Stimulated activated CD4-positive, alpha-beta T cell treated with anti-CD3 and anti-CD28 coated beads, Interleukin-1b, Interleukin-23, amount 100 ng/mL, for 1 hour (primary cell): ENCODE measurements at places on chromosomes 1 and 21.

GRCh38 chr1:9101510-9102146 is 27.3 kb downstream of the GPR157 start:
- no peak for DNase-seq

GRCh38 chr1:110520827-110521226 is 1.9 kb upstream of the KCNA10 start:
- DNase-seq: no peak

DNA sequence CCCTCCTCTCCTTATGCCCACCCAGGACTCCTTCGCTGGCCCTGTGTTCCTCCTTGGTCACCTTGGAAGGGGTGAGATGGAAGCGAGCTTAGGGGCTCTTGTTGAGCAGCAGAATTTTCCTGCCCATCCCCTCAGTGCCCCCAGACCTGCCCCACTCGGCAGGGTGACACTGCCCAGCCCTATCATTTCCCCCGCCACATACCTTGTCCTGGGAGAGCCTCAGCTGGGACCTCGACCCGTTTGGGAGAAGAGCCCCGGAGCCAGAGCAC is 1.4 kb upstream of the FNDC5 start:
- DNase-seq: no peak

DNA sequence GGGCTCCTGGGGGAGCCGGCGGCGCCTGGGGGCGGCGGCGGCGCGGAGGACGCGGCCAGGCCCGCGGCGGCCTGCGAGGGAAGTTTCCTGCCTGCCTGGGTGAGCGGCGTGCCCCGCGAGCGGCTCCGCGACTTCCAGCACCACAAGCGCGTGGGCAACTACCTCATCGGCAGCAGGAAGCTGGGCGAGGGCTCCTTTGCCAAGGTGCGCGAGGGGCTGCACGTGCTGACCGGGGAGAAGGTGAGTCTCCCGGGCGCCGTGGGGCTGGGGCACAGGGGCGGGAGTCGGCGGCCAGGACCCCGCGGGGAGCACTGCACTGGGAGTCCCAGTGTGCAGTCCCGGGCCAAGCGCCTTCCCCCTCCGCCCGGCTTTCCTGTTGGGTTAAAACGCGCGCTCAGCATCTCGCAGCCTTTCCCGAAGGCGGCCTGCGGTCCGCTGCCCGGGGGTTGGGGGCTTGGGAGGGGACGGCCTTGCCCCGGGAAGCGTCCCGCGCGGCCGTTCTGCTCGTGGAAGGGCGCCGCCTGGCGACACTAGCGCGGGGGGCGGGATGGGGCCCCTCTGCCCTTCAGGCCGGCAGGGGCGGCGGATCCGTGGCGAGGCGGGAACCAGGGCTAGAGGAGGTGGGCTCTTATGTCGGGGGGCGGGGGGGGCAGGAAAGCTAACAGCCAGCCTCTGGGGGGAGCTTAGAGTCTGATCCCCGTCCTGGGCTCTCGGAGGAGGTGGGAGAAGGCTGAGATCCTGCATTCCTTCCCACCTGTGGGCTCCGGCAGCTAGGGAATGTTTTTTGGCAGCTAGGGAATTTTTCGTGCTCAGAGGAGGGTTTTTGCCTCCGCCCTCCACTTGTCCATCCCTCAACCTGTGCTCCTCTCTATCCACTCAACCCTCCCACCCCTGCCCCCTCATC is 1.1 kb downstream of the HUNK start:
- DNase-seq: no peak

DNA sequence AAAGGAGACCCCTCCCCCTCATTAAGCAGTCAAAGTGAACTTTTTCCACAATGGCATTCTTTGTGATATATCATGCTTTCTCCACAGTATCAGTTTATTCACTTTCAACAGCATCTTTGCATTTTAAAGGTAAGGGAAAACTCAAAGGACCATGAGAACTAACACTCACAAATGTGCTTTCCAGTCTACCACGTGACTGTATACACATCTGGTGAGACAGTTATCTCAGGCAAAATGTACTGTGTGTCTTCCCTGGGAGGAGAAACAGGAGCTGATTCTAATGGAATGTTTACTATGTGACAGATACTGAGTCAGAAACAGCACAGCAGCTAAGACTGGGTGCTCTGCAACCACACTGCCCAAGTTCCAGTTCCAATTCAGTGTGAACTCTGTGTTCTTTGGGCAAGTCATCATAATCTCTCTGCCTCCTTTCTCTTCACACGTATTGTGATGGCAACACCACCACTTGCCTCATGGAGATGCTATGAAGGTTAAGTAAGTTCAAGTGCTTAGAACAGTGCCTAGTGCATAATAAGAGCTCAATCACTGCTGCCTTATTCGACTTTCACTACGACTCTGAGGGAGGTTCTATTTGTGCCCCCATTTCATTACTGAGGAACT is 79.0 kb downstream of the SLC45A1 start:
- DNase-seq: no peak

- no peak for DNase-seq
These were observed 8.1 kb upstream of the TSPAN1 start for GRCh38 chr1:46166521-46167462.

DNA sequence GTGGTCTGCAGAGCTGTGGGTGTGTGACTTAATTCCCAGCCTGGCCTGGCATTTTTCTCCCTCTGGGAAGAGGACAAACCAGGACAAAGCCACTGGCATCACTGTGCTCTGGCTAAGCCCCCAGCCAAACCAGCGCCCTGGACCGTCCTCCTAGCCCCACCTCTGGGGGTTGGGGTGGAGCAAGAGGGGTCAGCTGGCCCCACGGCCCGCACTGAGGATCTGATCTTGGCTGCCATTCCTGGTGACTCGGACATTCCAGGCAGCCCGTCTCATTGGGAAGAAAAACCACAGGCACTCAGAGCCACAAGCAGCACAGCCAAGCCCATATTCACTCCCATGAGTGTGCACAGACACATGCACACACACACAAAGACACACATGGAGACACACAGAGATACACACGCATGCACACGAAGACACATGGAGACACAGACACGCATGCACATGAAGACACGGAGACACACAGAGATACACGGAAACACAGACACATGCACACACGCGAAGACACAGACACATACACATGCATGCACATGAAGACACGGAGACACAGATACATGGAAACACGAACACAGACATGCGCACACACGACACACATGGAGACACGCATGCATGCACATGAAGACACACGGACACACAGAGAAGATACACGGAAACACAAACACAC is 2.3 kb upstream of the MXRA8 start:
- DNase-seq: no peak

DNA sequence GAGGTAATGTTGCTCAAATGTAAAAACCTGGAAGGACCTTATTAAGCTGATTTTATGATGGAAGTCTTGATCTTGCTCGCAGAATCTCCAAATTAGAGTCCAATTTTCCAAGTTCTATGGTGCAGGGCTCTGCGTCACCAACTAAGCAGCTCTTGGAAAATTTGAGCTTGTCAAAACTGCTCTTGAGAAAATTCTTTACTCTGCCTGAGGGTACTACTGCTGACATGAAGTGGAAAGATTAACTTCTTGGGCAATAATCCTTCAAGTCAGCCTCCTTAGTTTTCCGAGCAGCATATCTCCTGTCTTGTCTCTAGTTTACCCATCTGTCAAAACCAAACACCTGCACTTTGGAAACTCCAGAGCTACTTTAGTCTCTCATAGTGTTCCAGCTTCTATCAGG is 293.7 kb downstream of the KCTD3 start:
- DNase-seq: no peak

- DNase-seq: no peak
These were observed 58.3 kb downstream of the ERG start for GRCh38 chr21:38439957-38440356.

DNA sequence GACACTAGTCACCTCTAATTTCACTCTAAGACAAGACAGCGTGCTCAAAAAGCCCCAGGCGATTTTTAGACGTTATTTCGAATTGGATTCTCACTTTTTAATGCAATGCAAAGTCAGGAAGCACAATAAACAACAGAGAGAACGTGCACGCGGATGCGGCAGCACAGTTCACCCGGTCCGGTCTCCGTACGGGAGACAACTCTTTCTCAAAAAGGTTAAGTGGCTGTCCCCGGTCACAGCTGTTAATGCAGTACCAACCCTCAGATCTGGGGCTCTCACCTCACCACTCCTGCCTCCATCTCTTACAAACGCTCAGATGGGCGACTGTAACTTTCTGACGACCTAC is 1.2 kb downstream of the HP1BP3 start:
- DNase-seq: no peak

DNA sequence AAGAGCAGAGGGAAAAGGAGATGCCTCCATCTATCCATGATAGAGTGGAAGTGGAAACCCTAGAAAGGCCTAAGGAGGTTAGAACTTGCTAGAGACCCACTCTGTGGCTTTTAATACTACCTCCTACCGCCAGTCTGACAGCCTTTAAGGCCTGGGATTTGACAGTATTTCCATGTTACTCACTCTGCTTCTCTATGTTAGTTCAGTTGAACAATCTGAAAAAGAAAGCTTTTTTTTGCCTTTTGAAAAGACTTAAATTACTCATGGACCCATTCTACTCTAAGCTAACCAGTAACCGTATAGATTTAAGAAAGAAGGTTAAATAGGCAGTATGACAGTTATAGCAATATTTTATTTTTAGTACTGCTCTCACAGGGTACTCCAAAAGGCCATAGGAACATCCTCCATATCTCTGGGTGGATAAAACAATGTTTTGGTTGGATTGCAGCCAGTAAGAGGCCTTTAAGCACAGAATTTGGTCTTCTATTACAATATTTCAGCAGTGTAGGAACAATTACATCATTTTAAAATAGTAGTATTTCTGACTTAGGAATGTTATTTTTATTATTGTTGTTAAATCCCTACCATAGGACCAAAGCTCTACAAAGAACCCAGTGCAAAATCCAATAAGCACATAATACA is 15.9 kb upstream of the GPR25 start:
- DNase-seq: no peak

DNA sequence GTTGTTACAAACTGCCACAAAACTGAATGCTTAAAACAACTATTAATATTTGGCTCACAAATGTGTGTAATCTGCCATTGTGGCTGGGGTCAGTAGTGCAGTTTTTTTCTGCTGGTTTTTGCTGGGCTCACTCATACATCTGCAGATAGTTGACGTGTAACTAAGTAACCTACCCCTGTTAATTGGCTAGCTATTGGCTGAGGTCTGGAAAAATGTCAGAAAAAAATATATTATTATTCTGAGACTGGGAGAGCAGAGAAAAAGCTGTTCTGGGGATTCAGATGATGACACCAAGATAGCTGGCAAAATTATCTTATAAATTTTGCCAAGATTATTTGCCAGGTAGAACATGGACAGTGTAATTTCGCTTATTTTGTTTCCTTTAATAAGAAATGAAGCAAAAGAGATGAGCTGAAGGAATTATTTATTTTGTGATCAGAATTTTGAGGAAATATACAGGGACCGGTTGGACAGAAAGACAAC is 616.1 kb upstream of the ADAMTS5 start:
- DNase-seq: no peak

GRCh38 chr1:69494221-69494620 is 73.5 kb upstream of the LRRC7 start:
- DNase-seq: no peak

GRCh38 chr21:35303085-35303484 is 254.0 kb upstream of the RUNX1 start:
- no peak for DNase-seq

DNA sequence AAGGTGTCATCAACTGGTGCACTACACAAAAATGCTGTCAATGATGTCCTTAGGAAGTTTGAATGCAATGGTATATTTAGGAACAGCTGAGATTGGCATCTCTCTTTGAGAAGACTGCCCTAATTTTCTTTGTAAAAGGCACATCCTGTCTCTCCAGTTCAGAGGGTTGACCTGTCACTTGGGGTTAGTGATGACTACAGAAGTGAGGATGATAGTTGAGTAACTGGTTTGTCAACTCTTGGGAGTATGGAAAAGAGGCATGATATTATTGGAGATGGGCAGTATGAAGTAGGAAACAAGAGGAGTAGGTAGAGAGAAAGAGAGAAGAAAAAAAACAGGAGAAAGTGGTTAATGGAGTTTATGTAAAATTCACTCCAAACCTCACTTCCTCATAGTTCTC is 40.4 kb upstream of the PIGC start:
- DNase-seq: no peak

- DNase-seq: no peak
These were observed 104.6 kb upstream of the F3 start for GRCh38 chr1:94646141-94646643.

- no peak for DNase-seq
These were observed 84.4 kb downstream of the CATSPERE start for GRCh38 chr1:244545511-244545910.

- DNase-seq: no peak
These were observed 101.4 kb downstream of the PLPPR5 start for GRCh38 chr1:98903261-98903660.

DNA sequence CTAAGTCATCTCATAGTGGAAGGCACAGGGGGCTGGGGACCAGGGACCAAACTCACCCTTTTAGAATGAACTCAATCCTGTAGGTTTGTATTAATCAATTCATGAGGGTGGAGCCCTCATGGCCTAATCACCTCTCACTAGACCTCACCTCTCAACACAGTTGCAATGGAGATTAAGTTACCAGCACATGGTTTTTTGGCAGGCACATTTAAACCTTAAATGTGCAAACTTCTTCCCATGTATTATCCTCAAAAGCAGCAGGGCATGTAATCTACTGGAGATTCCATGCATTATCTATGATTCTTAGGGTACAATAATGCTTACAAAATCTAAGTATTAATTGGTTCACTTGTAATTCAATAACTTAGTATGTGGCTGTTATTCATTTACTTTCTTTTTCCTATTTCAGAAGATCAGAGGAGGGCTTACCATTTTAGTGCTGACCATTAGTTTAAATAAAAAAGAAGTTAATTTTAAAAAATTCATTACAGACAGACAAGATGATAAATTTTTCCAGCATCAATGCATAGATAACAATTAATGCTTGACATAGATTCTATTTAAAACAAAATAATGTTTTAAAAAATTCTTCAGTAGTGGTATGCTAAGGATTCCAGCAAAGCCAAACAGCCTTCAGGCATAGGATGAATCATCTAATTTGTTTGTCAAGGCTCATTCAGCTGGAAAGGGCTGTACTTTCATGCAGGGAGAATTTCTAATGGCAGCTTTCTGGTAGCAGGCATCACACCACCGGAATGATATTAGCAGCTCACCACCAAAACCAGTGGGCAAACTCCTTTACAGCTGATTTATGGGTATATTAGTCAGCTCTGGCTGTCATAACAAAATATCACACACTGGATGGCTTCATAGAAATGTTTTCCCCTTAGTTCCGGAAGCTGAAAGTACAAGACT is 124.6 kb upstream of the ZNF648 start:
- no peak for DNase-seq

- DNase-seq: no peak
These were observed 55.2 kb downstream of the LHX9 start for GRCh38 chr1:197972406-197972805.
